ENCODE measurements at places on chromosomes 7 and 10.

DNA sequence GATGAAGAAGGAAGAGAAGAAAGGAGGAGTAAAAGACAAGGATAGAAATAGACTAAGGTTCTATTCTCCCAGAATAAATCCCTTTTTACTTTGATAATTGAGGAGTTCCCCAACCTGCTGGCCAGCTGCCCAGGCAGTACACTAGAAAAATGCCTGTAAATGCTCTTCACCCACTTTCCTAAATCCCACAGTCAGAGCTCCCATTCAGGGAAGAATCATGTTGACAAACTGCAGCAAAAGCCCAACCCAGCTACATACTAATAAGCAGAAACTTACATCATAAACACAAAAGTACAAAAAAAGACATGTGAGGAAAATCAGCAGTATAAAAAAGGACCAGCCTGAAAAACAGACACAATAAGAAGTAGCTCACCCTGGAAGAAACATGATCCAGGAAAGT is 15.8 kb upstream of the KDM7A start:
- no peak for DNase-seq

- peak; percentile 68 for DNase-seq
Measured at GRCh38 chr10:103416436-103417147, 20.2 kb downstream of the PDCD11 start.

- DNase-seq = no peak
Measured at GRCh38 chr7:106068986-106069385, 43.1 kb downstream of the SYPL1 start.

DNA sequence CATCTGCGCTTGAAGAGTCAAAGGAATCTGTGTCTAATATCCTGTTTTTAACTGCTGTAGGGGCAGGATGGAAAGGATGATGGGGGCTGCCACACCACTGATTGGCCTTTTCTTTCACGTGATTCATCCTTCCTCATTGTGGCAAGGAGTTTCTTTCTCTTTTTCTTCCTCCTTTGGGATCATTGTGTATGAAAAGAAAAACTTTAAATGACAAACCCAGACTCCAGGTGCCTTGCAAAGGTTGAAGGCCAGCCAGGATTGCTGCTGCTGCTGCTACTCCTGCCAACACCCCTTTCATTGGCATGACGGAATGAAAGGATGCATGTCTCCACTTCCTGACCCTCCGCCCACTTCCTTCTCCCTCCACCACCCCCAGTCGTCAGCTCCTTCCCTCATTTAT is 6.5 kb upstream of the OIT3 start:
- DNase-seq = no peak

- no peak for DNase-seq
Measured at GRCh38 chr10:72659694-72660093, 32.2 kb upstream of the MCU start.

DNA sequence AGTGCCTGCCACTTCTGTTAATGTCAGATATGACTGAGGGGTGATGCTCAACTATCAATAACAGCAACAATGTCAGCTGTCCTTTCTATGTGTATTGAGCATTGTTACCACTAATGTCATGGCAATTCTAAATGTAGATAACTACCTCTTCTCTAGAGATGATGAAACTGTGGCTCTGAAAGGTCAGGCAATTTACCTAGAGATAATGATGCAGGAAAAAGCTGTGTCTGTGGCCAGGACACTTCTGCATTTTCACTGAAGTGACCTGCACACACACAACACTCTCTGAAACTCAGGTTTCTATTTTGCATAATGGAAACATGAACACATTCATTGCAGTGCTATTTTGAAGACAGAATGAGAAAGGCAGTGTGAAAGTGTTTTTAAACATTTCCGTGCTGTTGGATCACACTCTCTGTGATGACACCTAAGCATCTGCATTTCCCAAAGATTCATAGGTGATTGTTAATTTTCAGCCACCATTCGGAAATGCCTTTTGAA is 148.2 kb downstream of the KCND2 start:
- no peak for DNase-seq

DNA sequence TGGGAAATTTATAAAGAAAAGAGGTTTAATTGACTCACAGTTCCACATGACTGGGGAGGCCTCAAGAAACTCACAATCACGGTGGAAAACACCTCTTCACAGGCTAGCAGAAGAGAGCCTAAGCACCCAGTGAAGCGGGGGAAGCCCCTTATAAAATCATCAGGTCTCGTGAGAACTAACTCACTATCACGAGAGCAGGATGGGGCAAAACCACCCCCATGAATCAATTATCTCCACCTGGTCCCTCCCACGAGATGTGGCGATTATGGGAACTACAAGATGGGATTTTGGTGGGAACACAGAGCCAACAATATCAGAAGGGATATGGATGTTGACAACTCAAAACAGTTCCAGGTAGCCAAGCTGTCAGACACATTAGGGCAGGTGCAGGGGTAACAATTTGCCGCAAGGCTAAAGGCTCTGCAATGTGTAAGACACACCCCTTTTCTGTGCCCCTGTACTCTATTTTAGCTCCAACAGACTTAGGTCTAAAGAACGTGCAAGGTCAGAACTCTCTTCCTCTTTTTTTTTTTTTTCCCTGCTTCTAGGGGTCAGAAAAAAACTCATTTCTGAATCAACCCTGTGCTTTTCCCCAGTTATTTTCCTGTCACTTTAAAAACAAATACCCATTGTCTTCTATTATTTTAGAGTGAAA is 30.7 kb upstream of the RBM20 start:
- DNase-seq = no peak

- DNase-seq = no peak
Measured at GRCh38 chr10:57864765-57865680, 402.7 kb downstream of the IPMK start.

GRCh38 chr7:55448526-55448925 is 83.4 kb downstream of the LANCL2 start:
- no peak for DNase-seq

DNA sequence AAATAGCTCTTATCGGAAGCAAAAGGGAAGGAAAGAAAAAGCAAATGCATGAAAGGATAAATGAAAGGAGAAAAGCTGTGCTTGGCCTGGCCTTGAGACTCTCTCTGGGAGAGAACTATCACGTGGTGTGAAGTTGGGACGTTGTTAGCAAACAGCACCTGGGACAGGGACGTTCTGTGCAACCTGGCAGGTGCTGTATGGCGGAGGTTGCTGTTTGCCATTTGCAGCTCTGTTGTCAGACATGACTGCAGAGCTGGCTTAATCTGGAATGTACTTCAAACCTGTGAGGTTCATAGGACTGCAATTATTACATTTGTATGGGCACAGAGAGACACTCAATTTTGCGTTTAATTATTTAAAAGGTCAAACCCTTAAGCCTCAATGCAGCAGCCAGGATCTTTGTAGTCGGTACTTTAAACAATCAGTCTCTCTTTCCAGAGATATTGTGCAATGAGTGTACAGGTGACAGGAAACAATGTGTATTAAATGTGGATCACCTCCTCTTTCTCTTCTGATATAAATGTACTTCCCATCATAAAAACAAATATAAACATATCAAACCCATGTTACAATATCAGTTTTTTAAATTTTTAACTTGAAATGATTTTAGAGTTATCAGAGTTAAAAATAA is 800.5 kb upstream of the KCND2 start:
- DNase-seq = no peak

DNA sequence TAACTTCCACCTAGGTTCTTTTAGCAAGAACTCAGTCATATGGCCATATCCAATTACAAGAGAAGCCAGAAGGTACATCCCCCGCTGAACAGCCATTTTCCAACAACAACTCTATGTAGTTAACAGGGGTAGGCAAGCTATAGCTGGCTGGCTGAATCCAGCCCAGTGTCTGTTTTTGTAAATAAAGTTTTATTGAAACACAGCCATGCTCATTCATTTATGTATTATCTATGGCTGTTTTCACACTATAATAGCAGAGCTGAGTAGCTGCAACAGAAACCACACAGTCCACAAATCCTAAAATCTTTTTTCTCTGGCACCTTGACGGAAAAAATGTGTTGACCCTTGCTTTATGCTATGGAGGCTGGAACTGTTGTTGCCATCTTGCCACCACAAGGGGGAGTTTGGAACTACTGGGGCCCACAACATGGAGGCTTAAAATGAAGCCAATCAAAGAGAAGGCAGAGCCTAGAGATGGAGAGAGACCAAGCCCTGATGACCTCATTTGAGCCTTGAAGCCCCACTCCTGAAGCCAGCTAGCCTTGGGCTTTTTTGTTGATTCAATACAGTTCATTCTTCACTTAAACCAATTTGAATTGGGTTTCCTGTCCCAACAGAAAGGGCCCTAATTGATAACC is 33.3 kb upstream of the XPNPEP1 start:
- no peak for DNase-seq

DNA sequence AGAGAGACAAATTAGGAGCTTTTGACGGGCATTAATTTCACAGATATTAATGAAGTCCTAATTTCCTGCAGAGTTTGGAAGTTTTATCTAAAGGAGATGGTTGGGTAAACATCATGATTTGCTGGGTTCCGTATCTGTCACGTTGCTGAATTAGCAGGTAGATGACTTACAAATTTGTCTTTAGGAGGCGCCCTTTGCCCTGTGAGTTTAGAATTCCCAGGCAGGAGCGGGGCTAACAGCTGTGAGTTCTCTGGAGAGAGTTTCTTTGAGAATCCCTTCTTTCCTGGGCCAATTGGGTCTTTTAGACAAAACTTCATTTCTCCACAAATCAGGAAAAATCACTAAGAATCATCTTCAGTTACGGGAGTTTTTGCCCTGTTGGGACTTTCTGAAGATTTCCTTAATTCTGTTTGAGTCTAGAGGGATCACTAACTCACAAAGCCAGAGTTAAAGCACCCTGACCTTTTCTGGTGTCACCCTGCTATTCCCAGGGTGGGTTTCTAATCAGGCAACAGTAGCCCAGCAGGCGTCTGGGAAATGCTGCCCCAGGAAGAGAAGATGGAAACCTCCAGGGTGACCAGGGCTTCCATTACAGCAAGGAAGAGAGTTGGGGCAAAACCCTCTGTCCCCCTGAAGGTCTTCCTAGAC is 63.7 kb downstream of the PRKCQ start:
- DNase-seq = no peak

DNA sequence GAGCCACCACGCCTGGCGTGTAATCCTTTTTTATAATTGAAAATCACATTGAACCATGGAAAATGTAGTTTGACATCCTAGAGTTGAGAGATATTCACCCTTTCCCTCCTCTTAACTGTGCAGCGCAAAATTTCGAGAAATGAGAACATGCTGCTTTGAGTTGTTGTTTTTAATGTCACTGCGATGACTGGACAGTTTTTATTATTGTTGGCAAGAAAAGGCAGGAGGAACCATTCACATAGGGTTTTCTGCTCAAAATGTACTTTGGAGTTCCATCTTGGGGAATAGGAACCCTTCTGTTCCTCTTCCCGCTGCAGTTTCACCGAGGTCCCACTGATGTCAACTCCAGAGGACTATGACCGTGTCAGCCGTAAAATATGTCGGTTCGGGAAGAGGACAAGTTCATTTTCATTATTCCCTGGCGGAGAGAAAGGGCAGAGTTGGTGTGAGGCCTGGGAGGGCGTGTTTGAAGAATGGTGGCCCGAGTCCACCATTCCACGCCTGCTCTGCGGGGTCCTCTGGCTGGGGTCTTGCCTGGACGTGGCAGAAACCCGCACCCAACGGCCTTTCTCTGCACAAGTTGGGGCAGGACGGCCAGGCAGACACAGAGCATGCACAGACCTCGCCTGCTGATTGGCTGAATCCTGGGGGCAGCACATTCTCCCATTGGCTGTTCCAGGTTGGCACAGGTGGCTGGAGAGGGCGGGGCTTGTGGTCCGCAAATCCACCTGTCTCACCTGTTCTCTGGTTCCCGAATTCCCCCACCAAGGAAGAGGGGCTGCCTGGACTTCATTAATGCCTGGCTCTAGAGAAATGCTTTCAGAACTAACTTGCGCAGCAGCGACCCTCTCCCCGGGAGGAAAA is 105.1 kb upstream of the TCF7L2 start:
- DNase-seq = no peak

DNA sequence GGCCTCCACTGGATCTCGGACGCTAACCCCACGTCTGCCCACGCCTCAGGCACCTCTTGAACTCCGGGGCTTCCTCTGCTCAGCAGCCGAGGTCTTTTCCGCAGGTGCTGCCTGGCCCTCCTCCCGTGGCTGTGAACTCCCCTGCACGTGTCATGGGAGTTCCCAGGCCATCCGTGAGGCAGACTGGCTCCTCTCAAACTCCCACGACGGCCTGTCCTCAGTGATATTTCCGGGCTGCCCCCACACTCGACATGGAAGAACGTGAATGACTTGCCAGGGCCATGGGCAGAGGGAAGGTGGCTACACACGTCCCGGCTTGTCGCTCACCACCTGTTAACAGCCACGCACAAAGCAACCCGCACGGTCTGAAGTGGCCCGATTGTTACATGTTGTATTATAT is 110.9 kb downstream of the ADARB2 start:
- no peak for DNase-seq

DNA sequence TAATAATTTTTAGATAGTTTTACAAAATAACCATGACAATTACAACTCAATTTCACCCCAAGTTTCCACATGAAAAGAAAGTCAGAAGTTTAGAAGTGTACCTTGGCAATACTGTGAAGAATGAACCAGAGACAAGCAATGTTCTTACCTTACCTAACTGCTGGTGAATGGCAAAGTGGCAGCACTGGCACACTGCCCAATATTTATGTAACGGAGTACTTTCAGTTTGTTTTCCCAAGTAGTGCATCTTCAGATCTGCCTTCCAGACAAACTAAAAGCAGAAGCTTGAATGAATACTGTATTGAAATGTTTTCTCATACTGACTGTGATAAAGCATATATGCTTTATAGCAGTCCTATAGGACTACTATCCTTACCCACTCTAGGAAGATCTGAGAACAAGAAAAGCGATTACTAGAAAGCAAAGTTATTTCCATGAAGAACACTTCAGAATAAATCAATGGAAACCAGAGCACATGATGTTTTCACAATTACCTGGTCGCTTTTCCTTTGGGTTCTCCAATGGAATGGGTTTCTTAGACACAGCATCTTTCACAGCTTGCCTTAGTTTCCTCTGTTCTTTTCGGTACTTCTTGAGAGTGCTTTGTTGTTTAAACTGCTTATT is 1.5 kb downstream of the NOC3L start:
- DNase-seq = no peak

GRCh38 chr7:132368246-132368900 is 207.9 kb downstream of the PLXNA4 start:
- no peak for DNase-seq

- DNase-seq = no peak
Measured at GRCh38 chr7:30862995-30863705, 48.5 kb upstream of the AQP1 start.

GRCh38 chr10:102831322-102832071 is 5.7 kb downstream of the CYP17A1 start:
- DNase-seq = no peak

Measured in activated CD8-positive, alpha-beta memory T cell treated with anti-CD3 and anti-CD28 coated beads for 24 hours (primary cell).